ENCODE measurements at places on chromosomes 13 and 19. TPM values are rescaled to one million over a fixed set of nuclear protein-coding genes. Genes with fewer than 3 reads are reported as not detected.

N4BP2L1 gene
- total RNA-seq: 0.43 TPM

ZNF837 gene
- total RNA-seq: 1.2 TPM

ZFP28 gene
- 3.9 TPM for total RNA-seq

ZNF787 gene
- total RNA-seq: 30.1 TPM

HSPH1 gene
- 106 TPM for total RNA-seq

PRODH2 gene
- total RNA-seq: not detected

C19orf81 gene
- total RNA-seq: not detected

LENG1 gene
- 5.3 TPM for total RNA-seq

ETV2 gene
- total RNA-seq: 1.0 TPM
